Type B pancreatic cell (in vitro differentiated cells): ENCODE measurements at places on chromosomes 5 and 9.

GRCh38 chr9:121071370-121071755 is 3.4 kb upstream of the CNTRL start:
- no peak for DNase-seq

GRCh38 chr5:37054391-37054790 is 177.8 kb downstream of the NIPBL start:
- no peak for DNase-seq

- no peak for DNase-seq
Observed at GRCh38 chr9:137721479-137721878, 102.7 kb downstream of the EHMT1 start.

DNA sequence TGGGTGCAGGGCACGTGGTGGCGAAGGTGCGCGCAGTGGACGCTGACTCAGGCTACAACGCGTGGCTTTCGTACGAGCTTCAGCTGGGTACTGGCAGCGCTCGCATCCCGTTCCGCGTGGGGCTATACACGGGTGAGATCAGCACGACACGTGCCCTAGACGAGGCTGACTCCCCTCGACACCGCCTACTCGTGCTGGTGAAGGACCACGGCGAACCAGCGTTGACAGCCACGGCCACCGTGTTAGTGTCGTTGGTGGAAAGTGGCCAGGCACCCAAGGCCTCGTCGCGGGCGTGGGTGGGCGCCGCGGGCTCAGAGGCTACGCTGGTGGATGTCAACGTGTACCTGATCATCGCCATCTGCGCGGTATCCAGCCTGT is 2.1 kb downstream of the PCDHA2 start:
- DNase-seq = no peak

GRCh38 chr5:14305045-14305444 is 161.9 kb downstream of the TRIO start:
- DNase-seq = no peak

- no peak for DNase-seq
Observed at GRCh38 chr9:115084709-115085108, 33.2 kb downstream of the TNC start.

DNA sequence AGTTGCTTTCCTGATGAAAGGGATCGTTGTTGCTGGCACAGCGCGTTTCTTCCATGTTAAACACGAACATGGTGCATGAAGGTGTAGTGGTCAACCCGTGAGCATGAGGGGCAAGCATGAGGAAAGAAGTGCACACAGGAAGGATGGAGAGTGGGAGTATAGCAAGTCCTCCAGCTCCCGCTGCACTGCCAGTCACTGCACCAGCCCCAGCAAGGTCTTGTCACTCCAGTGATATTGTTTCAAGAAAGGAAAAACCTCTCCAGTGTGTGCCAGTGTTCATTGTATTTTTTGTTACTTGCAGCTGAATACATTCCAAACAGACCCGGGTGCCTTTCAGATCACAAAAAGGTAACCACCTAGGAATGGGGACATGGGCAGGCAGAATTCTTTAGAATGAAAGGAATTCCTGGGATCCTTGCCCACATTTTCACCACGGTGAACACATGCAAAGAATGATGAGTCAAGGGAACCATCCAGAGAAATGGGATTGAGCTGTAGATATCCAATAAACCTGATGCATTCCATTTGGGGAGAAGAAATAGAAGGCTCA is 186.3 kb downstream of the AOPEP start:
- no peak for DNase-seq

DNA sequence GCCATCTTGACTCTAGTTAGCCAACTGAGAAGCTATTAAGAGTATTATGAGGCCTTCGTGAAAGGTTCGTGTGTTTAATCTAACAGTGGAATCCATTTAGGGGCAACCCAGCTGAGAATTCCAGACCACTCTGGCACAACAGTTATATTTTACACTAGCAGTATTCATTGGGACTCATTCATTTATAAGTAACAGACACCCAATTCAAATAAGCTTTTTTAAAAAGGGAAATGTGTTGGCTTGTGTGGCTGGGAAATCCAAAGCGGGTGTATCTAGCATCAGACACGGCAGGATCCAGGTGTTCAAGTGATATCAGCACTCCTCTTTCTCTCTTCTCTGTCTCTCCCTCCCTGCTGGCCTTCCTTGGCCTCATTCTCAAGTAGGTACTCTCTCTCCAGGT is 46.0 kb upstream of the SHC3 start:
- DNase-seq = no peak

DNA sequence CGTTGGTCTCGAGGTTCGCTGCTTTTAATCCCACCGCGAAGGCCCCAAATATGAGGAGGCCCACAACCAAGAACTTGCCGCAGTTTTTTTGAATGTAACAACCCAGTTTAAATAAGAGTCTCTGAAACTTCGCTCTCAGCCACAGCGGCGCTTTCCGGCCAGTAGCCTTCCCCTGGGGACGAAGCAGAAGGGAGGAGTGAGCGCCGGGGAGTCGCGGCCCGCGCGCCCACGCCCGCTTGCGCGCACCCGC is 10.4 kb downstream of the PTCH1 start:
- DNase-seq = no peak

- DNase-seq = no peak
Observed at GRCh38 chr5:111392181-111392580, 120.2 kb downstream of the STARD4 start.

DNA sequence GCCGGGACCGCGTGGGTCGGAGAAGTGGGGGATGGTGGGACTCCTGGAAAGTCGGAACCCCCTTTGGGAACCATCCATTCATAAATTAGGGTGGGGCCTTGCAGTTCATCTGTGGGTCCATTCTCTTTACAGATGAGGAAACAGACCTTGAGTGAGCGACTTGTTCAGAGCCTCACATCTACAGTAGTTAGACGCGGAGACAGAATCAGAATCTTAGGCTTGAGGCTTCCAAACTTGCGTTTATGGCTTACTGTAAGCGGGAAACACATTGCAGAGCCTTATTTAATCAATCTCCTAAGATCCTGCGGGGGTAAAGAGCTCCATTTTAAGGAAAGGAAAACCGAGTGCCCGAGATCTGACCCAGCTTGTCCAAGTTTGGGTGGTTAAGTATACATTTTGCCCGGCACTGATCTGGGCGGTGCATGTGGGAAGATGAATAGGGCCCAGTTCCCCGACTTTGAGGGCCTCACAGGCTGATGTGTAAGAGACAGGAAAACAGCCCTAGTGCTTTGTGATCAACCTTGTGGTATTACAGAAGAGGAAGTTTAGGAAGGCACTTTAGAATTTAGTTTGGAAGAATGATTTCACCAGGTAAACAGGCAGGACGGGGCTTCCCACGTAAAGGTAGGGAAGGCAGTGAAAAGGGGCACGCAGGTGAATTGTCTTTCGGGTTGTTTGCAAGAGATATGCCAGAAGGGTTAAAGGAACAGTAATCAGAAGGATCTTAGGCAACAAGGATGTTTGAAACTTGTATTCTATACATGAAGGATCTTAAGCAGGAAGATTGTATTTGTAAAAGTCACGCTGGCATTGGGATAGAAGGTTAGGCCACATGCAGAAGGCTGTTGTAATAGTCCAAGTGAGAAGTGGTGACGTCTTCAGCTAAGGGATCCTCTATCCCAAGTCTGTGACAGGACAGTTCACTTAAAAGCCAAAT is 744 bp downstream of the TARS1 start:
- DNase-seq = no peak

- no peak for DNase-seq
Observed at GRCh38 chr5:178114325-178115135, 1.2 kb downstream of the N4BP3 start.

GRCh38 chr9:27125936-27126335 is 16.9 kb downstream of the TEK start:
- no peak for DNase-seq

- DNase-seq = no peak
Observed at GRCh38 chr9:134294153-134295071, 31.8 kb upstream of the RXRA start.

- DNase-seq = no peak
Observed at GRCh38 chr5:76445063-76445462, 42.0 kb downstream of the IQGAP2 start.

DNA sequence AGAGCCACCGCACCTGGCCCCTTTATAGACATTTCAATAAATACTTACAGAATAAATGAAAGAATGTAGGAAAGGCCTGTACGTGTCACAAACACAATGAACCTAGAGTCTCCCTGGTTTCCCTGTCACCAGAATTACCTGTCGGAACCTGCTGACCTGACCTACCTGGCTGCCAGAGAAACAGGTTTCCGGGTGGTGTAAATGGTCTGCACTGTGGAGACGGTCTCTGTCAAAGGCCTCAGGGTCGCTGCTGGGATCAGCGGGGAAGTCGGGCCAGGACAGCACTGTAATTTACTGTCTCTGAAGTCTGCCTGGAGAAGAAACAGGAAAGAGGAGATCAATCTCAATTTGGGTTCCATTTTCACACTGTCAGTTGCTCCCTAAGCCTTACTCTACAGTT is 9.3 kb upstream of the FRRS1L start:
- no peak for DNase-seq

GRCh38 chr9:116726602-116727001 is 39.5 kb downstream of the TRIM32 start:
- no peak for DNase-seq

- no peak for DNase-seq
Observed at GRCh38 chr9:114861922-114862605, 56.2 kb upstream of the TNFSF15 start.

DNA sequence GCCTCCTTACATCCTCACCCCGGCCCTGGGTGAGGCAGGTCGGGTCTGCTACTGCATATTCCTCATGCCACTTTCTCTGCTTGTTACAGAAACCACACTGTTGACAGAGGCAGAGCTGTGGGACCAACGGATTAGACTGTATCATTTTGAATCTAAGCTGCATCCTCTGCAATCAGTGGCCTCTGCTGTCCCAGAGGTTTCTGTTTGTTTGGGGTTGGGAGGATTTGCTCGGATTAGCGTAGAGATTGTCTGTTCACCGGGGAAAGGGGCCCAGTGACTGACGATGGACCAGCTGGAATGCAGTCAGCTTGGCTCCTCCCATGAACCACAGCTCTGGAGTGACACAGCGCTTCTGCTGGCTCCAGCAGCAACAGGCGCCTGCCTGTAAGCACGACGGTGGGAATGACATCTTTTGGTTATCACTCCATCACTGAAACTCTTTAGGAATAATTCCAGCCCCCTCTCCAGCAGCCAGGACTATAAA is 37.3 kb upstream of the ADRA1B start:
- DNase-seq = no peak
